Fibroblast of skin of left biceps (primary cell): ENCODE measurements at places on chromosomes 2 and 18.

- peak; percentile 23 for DNase-seq
These were observed 323.2 kb downstream of the PLCL1 start for GRCh38 chr2:198127627-198128026.

DNA sequence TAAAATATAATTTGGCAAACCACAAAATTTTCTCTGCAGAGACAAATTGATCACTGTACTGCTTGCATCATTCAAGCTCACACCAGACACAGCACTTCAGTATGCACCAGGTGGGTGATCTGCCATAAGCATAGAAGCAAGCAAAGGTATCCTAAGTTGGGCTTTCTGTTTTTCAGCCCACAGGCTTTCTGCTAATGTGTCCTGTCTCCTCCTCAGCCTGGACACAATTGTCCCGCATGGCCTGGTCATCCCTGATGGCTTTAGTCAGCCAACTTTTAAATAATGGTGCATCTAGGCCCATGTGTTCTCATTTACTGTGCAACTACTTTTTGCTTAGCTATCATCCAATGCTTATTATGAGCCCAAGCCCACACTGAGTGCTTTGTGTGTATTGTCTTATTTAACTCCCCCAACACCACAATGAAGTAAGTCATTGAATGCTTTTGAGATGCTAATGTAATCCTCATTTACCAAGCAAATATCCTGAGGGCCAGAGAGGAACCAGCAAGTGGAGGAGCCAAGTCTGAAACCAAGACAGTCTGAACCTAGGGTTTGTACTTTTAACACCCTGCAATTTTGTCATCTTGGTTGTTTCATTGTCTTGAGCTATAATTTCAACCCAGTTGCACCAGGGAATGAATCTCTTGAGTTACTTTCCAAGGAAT lies 111.2 kb upstream of the SETBP1 start:
- DNase-seq = no peak

DNA sequence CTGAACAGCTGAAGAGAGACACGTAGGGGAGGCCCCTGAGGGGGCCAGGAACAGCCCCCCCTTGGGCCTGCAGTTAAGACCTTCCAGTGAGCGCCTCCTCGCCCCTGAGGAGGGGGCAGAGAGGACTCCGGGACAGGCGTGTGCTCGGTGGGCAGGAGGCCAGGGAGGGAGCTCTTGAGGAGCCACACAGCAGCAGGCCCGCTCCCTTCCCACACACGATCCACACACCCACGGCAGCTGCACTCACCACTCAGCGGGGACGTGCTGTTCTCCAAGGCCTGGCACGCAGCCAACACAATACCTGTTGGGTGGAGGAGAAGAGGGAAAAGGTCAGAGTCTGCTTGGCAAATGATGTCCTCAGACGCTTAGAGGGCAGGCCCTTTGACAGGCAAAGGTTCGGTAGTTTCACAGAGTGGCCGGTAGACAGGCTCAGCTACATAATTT lies 39.0 kb downstream of the TGFA start:
- no peak for DNase-seq

DNA sequence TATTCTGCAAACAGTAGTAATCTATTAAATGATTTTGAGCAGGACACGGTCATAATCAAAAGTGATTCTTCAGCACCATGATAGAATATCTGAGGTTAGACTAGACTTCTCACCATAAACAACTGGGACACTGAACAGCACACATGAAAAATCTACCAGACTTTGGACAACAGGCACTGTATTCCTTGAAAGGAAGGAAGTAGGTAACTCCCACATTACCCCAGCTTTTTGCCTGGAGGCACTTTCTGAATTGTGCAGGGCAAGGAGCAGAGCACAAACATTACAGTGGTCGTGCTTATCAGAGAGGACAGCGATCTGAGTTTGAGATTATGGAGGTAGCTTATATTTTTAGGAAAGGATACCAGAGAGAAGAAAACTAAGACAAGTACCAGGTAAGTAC lies 25.3 kb upstream of the IL1RL1 start:
- no peak for DNase-seq

GRCh38 chr2:169540146-169540545 lies 30.6 kb downstream of the KLHL41 start:
- DNase-seq = no peak

DNA sequence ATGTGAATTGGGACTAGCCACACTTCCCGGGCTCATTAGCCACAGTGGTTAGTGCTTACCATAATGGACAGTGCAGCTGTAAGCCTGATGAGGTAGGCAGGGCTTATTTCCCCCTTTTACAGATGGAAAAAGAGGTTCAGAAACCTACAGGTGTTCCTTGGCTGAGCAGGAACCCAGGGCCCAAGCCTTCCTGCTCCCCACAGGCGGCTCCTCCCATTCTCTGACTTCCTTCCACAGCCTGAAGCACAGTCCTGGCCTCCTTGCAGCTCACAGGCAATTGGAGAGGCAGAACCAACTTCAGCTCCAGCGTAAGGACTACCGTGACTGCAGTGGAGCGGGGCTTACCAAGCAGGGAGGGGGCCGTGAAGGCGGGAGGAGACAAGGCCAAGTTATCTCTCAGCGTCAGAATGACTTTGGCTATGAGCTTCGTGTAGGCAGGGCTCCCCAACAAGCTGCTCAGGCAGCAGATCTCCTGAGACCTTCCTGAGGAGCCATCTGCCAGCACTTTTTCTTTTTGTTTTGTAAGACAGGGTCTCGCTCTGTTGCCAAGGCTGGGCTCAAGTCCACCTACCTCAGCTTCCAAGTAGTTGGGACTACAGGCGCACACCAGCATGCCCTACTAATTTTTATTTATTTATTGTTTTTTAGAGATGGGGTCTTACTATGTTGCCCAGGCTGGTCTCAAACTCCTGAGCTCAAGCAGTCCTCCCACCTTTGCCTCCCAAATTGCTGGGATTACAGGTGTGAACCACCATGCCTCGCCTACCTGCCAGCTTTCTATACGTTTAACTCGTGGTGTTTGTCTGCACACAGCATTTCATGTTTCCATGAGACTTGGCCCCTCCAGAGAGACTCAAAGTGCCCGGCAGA lies 34.2 kb upstream of the NT5DC4 start:
- no peak for DNase-seq

- no peak for DNase-seq
These were observed 10.9 kb downstream of the TMEM200C start for GRCh38 chr18:5884375-5884774.

DNA sequence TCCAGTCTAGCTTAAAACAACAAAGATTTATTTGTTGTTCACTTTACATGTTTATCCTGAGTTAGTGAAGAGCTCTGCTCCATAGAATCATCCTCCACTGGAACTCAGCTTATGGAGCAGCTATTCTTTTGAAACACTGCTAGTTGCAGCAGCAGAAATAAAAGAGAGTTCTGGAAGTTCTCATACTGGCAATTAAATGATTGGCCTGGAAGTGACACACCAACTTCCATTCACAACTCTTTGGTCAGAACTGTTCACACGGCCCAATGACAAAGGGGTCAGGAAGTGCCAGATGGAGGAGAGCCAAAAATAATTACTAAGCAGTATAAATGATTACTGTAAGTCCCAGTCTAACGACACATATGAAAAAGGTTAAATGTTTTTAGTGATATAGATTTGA lies 39.1 kb downstream of the FBXO11 start:
- no peak for DNase-seq

- no peak for DNase-seq
These were observed 52.0 kb downstream of the SLC40A1 start for GRCh38 chr2:189528617-189529016.
